ENCODE measurements at places on chromosomes 4 and X.

GRCh38 chr4:186699298-186699697, 24.4 kb downstream of the FAT1 start:
- peak; percentile 55 for DNase-seq

DNA sequence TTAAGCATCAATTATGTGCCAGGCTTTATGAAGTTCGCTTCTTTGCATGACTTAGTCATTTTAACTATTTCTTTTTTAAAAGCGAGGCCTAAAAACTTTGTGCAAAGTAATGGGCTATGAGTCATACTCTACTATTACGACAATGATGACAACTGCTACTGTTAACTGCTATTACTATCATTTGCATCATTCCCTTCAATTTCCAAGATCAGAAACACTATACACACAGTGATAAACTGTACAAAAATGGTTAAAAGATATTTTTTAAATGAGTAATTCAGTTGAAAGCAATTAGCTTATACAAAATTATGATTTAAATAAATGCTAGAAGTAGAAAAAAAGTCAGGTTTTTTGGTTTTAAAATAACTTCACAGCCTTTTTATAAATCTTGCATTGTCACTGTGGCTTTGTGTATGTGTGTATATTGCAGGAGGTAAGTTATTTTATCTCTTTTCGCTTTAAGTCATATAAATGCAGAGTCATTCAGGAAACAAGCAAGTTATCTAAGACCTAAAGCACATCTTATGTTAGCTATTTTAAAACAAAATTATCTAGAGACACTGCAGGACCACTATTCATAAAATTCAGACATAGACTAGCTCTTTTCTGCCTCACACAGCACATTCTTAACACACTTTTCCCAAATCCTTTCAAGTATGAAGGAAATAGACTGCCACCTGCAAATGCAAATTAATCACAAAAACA, 18.5 kb upstream of the CXCL3 start:
- peak; percentile 78 for DNase-seq

- no peak for DNase-seq
Observed at GRCh38 chrX:110941906-110942305, 146.3 kb upstream of the CHRDL1 start.

GRCh38 chr4:13597141-13597540, 30.4 kb downstream of the BOD1L1 start:
- DNase-seq = no peak

DNA sequence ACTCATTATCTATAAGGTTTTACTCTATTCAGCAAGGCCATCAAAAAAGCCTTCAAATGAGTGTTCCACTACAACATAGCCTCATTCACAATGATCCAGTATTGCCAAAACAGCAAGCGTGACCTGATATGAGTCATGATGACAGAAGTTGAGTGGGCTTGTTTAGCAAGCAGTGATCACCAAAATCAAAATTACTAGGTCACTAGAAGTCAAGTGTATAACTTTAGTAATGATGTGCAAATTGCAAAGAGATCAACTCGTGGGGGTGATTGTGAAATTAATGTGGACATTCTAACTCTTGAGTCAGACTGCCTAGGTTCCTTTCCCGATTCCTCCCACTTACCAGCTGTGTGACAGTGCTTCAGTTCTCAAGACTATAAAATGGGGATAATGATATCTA, 124.5 kb downstream of the CHM start:
- DNase-seq = peak; percentile 78

GRCh38 chr4:189304809-189305208, 635.9 kb upstream of the FRG1 start:
- peak; percentile 21 for DNase-seq

- peak; percentile 35 for DNase-seq
Observed at GRCh38 chrX:112840382-112841113, at the start of gene AMOT. Gene AMOT (minus strand): TSS chrX:112840831. CDS start chrX:112823126, 17,705 bp downstream.

DNA sequence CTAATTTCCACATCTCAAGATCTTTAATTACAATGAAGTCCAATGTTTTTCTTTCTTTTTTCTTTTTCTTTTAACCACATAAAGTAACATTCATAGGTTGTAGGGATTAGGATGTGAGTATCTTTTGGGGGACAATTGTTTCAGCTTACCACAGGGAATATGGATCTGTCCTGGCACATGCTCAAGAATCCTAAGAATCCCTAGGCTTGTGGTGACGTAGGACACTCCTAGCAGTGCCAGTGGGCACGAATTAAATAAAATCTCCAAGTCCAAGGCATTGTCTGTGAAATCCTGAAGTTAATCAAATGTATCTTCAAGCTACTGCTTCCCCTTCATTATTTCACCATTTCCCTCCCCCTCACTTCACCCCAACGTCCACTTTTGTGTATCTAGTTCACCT, 2.6 kb upstream of the LAS1L start:
- no peak for DNase-seq

DNA sequence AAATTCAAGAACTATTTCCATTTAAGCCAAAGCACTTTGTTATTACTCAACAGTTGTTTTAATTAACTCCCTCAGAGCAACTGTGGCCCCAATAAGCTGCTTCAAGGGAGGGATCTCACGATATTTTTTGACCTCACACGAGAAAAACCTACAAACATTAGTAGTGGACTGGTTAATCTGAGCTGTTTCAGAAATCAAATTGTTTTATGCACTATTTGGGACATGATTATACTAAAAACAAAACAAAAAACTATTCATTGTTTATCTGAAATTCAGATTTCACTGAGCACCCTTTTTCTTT, 74.3 kb downstream of the DCHS2 start:
- DNase-seq = no peak

- DNase-seq = no peak
Observed at GRCh38 chrX:42695800-42696358, 82.1 kb downstream of the PPP1R2C start.

DNA sequence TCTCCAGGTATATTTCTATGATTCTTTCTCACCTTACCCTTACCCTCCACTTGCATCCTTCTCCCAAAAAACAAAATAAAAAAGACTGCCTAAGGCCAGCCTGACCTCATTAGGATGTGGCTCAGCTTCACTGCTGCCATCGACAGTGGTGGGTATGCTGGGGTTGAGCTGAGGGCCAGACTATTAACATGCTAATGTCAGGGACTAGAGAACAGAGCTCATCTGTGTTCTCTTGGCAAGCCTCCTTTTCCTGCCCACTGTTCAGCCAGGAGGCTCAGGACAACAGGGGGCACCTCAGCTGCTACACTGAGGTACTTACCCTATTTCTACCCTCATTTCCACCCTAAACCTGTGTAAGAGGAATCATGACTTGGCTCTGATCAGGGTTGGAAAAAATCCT, 59.3 kb downstream of the MSN start:
- no peak for DNase-seq

DNA sequence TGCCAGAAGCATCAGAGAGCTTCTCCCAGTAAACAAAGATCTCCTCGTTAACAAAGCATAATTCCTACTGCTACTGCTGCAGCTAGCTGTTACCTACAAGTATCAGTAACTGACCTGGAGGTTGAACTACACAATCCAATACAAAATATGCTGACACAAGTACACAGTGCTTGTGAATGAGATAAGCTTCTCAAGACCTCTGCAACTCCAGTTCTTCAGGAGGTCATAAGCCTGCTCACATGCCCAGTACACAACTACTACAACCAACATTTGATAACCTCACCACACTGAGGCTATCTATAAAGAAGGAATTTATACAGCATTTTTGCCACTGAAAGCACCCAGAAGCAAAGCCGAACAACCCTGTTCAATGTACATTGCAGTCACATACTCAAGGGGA, 66.7 kb upstream of the SMARCAD1 start:
- DNase-seq = no peak

DNA sequence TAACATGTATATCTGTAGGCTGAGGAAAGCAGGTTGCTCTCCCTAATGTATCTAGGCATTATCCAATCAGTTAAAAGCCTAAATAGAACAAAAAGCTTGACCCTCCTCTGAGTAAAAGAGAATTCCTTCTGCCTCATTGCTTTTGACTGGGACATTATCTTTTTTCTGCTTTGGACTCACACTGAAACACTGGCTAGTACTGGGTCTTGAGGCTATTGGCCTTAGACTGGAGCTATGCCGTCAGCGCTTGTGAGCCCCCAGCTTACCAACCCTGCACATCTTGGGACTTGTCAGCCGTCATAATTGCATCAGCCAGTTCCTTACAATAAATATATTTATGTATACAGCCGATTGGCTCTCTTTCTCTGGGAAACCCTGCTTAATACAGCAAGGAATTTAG, 206.8 kb upstream of the ARHGAP24 start:
- no peak for DNase-seq

GRCh38 chr4:128483041-128483440, 195.4 kb upstream of the PGRMC2 start:
- no peak for DNase-seq

DNA sequence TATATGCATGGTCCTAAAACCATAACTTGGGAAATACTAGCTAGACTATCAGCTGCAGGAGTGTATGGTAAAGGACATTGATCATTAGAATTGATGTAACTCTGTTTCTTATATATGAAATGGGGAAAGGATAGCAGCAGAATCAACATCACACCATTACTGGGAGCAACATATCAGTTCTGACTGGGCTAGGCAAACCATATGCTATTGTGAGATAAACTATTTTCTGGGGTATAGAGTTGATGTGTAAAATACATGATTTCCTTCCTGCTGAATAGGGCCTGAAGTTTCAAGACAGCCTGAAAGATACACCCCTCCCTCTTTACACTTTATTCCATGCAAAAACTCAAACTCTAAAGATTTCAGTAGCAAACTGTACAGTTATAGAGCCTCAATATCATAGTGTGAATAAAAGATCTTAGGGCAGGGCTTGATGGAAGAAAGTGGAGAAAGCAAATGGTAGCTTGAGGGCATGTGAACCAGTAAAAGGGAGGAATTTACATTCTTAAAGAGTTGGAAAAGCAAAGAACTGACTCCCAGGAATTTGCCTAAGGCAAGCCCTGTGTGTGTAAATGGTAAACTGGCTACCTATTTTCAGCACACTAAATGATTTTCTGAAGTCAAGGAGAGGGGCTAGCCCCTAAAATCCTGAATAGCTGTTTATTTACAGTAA, 404.1 kb downstream of the MAPK10 start:
- no peak for DNase-seq

DNA sequence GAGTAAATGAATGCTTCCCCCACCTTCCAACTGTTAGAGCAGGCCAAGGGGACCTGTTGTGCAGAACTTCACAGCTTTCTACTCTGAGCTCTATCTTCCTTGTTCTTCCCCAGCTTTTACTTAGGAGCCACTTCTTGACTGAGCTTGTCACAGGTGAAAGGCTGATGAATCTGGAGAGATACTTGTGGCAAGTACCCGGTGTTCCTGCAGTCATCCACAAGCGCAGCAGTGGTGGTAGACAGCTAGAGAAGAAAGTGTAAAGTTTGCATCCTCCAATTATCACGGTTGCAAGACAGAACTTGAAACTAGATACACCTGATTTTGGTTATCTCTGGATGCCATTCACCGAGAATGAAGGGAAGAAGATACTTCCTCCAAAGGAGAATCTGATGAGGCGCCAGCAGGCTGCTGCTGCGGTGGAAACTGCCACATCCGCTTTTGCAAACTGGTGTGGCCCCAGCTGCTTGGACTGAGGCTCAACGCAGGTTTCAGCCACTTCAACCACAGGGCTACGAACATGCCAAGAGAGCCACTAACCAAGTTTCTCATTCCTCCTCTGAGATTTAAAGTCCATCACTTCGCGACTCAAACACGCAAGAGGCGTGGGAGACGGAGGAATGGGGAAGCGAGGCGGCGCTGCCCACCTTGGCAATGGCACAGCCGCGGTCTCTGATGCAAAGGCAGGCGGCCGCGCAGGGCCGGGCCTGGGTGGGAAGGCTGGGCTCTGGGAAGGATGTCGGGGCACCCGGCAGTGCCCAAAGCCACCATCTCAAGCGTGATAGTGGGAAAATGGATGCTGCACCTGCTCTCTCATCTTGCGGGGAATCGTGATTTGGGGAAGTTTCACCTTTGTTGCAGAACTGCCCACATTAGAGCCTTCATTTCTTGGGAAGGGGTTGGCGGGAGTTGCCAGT, 1.3 kb upstream of the FHIP1A start:
- no peak for DNase-seq

- peak; percentile 51 for DNase-seq
Observed at GRCh38 chr4:87117051-87117731, 103.2 kb downstream of the KLHL8 start.

DNA sequence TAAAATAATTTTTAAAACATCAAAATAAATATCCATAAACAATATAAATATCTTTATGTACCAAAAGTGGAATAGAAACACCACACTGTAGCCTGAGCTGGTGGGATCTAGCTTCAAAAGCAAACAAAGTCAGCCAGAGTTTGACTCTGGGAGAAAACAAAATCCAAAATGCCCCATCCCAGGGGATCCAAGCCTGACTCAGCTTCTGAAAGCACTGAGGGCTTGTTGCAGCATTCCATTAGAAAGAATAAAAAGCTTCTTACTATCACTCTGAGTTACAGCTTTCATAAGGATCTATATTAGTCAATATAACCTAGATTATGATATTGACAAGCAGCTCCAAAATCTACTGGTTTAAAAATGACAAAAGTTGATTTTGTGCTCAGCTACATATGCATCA, 149.7 kb upstream of the ANKRD50 start:
- DNase-seq = no peak

DNA sequence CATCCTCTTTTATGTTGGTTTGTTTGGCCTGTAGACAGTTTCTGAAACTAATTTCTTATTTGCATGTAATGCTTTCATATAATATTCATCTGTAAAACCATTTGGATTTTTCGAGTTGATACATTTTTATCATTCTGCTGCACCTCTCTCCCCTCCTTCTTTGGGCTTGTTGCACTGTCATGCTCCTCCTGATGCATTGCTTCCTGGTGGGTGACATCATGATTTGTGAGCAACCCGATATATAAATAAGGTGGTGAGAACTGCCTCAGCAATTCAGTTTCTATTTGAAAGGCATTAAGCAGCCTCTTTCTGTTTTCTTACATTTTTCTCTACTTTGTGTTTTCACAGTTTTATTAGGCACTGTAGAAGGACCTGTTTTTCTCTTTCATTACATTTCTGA, 515.7 kb downstream of the RPA4 start:
- peak; percentile 89 for DNase-seq

GRCh38 chr4:21592970-21593670, 355.5 kb downstream of the KCNIP4 start:
- DNase-seq = peak; percentile 1

- DNase-seq = peak; percentile 47
Observed at GRCh38 chr4:19809989-19810388, 441.7 kb upstream of the SLIT2 start.

GRCh38 chr4:86497980-86498862, 95.9 kb upstream of the PTPN13 start:
- peak; percentile 80 for DNase-seq

DNA sequence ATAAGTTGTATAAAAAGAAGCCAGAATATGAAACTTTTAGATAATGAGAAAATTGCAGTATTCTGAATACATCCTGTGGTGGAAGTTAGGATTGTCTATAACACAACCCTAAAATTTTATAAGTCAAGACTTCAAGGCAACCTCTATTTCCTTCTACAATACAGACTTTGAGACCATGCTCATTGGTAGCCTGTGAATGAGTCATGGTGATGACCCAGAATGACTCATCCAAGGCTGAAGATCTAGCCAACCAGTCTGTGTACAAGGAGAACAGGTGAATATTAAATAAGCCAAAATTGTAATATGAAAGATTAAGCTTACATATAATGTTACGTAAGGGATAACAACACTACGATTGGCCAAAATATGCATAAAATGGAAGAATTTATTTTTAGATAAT, 475.9 kb upstream of the GALNT7 start:
- DNase-seq = no peak

GRCh38 chr4:165060938-165061337, 7.3 kb downstream of the TRIM75 start:
- no peak for DNase-seq

Measured in iris pigment epithelial cell (primary cell).